ENCODE measurements at places on chromosomes 12 and 14. TPM values are rescaled to one million over a fixed set of nuclear protein-coding genes. Genes with fewer than 3 reads are reported as not detected.
A peak's percentile ranks its signal among the peaks of the same experiment; 100 is the strongest.

Gene KRT80
- not detected for total RNA-seq

Gene IFI27
- total RNA-seq: 1.7 TPM

Gene PPP1R1A
- not detected for total RNA-seq

Gene SIX1
- total RNA-seq: not detected

DNA sequence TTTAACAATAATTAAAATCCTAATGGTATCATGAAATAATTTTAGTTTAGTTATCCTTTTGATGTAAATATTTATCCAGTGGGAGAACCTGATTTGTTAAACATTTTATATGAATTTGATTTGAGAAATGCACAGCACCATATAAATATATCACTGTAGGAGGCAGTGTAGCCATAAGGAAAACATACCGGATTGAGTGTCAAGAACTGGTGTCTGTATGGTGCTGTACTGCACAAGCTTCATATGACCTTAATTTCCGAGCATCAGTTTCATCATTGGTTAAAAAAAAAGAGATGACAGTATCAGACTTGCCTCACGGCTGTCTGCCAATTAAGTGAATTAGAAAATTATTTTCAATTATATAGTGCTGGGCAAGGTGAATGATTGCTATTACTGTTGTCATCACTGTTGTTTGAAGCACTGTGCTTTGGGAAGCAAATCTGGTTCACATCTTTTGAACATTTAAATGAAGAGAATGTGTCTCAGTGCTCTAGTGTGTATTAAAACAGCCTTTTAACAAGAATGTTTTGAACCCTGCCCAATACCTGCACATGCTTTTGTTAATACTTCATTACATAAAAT lies 72.1 kb downstream of the TMTC2 start:
- H3K27ac ChIP-seq: no peak overlapping the region
- H3K4me3 ChIP-seq: no peak overlapping the region
- no peaks in the 10 kb centered on the region for H3K27me3 ChIP-seq
- H3K4me1 ChIP-seq: no peaks in the 10 kb centered on the region

DNA sequence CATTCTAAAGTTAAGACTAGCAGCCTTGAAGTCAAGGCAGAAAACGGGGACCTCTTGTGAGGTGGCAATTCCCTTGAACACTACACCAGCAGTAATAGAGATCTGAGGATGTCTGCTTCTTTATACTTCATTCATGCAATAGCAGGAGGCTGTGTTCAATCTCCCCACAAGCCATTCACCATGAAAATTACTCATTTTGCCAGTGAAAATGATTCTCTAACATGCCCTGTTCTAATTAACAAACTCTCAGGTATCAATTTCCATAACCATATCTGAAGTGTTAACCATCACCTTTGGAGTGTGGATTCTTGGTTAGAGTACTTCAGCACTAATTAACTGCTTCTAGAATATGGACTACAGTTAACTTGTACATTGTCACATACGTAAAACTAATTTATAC lies 3.4 kb upstream of the GLIPR1 start:
- no peak overlapping the region for H3K27ac ChIP-seq
- peaks cover 50% of the 10 kb centered on the region for H3K4me1 ChIP-seq
- H3K36me3 ChIP-seq: peaks cover 5% of the 10 kb centered on the region
- no peak for DNase-seq
- peaks cover 5% of the 10 kb centered on the region for H3K27me3 ChIP-seq

DNA sequence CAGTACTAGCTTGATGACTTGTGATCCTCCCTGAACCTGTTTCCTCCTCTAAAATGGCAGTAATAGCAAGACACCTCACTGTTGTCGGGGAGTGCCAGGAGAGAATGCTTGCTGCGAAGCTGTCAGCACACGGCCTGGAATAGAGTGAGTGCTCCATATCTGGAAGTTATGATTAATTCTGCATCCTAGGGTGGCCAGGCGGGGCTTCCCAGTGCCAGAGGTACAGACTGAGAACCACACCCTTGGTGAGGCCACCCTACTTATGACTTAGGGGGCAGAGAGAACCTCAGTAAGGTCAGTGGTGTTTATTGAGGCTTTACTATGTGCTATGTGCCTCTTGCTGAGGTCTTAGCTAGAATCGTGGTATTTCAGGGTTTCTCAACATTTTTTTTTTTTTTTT lies 20.1 kb downstream of the MORN3 start:
- no peaks in the 10 kb centered on the region for H3K36me3 ChIP-seq
- H3K4me1 ChIP-seq: peaks cover 18% of the 10 kb centered on the region
- peak overlapping the region; percentile 88 for H3K27ac ChIP-seq
- no peak for DNase-seq
- peak overlapping the region; percentile 61 for H3K4me3 ChIP-seq

DNA sequence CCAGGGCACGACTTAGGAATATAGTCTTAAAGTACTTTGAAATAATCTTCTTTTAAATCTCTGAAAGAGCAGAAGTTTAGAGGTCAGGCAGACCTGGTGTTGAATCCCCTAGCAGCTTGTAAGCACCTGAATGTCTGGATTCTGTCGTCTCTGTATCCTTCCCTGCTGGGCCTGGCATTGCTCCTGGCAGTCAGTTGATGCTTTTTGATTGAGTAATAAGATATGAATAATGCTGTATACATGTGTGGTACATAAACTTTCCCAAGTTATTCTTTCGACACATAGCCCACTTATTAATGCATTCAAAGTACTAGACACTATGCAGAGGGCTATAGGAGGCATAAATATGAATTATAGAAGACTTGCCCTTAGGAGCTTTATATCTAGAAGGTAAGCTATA lies 31.4 kb downstream of the EVL start:
- no peaks in the 10 kb centered on the region for H3K27me3 ChIP-seq
- peak overlapping the region; percentile 86 for H3K27ac ChIP-seq
- peaks cover 16% of the 10 kb centered on the region for H3K36me3 ChIP-seq
- no peak for DNase-seq
- H3K4me3 ChIP-seq: no peak overlapping the region

- no peaks in the 10 kb centered on the region for H3K27me3 ChIP-seq
- H3K27ac ChIP-seq: no peak overlapping the region
- no peak overlapping the region for H3K4me3 ChIP-seq
- H3K36me3 ChIP-seq: peaks cover 10% of the 10 kb centered on the region
- peaks cover 9% of the 10 kb centered on the region for H3K4me1 ChIP-seq
- DNase-seq: peak; percentile 44
These were observed 276.9 kb downstream of the ALG10 start for GRCh38 chr12:34298971-34299801.

DNA sequence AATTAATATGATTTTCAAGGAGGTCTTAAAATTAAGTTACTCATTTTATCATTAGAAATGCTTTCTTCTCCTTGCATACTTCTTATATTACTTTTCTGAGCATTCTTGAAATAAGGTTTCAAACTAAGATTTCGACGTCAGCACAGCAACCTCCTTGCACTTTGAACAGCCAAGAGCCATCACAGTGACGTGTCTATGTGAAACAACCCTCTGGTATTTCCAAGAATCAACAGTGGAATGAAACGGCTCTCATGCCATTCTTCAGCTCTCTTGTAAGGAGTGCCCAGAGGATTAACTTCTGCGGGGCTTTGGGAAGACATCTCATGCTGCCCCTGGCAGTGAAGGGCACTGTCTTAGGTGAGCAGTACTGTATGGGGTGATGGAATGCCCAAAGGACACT lies 109.2 kb downstream of the EFCAB11 start:
- no peaks in the 10 kb centered on the region for H3K4me1 ChIP-seq
- H3K27me3 ChIP-seq: peaks cover 12% of the 10 kb centered on the region
- H3K4me3 ChIP-seq: no peak overlapping the region
- no peaks in the 10 kb centered on the region for H3K36me3 ChIP-seq
- H3K27ac ChIP-seq: no peak overlapping the region

Gene HCAR2
- total RNA-seq: 0.64 TPM

DNA sequence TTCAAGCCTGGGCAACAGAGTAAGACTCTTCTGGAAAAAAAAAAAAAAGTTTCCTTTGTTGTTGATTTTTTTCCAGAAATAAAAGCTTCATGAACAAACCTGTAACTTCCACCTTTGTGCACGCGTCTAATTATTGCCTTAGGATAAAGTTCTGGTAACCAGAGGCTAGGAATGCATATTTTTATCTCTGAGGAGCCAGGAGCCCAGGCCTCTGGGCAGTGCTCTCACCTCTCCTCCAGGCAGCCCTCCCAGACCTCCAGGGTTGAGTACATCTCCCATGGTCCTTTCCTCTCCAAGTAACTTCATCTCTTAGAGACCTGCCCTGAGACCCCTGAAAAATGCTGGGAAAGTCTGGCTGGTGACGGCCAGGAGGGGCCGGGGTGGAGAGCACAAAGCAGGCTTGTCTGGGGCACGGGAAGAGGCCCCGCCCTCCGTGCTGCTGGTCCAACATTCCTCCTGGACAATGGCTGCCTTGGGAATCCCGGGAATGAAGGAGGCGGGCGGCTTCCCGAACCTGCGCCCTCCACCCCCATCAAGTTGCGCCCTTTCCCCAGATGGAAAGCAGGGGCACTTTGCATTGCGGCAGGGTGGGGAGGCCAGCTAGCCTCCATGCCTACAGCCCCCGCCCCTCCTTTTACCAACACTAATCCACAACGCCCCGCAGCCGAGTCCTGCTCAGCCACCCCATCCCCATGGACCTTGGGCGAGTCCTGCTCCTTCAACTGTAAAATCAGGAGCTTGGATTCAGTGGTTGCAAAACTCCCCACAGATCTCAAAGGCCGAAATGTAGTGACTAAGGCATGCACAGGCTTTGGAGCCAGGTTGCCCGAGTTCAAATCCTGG lies 7.3 kb upstream of the FIGNL2 start:
- peaks cover 16% of the 10 kb centered on the region for H3K27me3 ChIP-seq
- no peak overlapping the region for H3K4me3 ChIP-seq
- no peak for DNase-seq

Gene C12orf54
- total RNA-seq: not detected

Gene FAM90A1
- 0.36 TPM for total RNA-seq

Gene GYS2
- total RNA-seq: not detected

DNA sequence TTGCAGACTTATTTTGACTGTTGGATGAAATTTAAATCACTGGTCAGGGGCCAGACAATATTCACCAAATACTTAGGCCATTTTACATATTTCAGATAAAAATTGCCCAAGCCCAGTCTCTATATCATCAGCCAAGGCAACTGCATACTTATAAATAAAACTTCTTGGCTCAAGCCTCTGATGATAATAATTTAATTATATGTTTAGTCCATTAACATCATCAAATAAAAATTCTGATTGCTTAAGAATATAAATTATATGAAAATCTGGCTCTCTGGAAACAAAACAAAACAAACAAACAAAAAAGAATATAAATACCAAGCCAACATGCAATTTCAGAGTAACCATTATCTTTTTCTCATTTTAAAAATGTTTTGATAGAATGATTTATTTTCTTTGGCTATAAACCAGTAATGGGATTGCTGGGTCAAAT lies 165.2 kb downstream of the BTG1 start:
- H3K36me3 ChIP-seq: peaks cover 8% of the 10 kb centered on the region
- no peak overlapping the region for H3K27ac ChIP-seq

- DNase-seq: no peak
- no peak overlapping the region for H3K27ac ChIP-seq
- no peaks in the 10 kb centered on the region for H3K4me1 ChIP-seq
- H3K4me3 ChIP-seq: no peak overlapping the region
These were observed 244.3 kb upstream of the NOVA1 start for GRCh38 chr14:26841920-26842741.

Gene ABHD4
- total RNA-seq: 8.4 TPM

DNA sequence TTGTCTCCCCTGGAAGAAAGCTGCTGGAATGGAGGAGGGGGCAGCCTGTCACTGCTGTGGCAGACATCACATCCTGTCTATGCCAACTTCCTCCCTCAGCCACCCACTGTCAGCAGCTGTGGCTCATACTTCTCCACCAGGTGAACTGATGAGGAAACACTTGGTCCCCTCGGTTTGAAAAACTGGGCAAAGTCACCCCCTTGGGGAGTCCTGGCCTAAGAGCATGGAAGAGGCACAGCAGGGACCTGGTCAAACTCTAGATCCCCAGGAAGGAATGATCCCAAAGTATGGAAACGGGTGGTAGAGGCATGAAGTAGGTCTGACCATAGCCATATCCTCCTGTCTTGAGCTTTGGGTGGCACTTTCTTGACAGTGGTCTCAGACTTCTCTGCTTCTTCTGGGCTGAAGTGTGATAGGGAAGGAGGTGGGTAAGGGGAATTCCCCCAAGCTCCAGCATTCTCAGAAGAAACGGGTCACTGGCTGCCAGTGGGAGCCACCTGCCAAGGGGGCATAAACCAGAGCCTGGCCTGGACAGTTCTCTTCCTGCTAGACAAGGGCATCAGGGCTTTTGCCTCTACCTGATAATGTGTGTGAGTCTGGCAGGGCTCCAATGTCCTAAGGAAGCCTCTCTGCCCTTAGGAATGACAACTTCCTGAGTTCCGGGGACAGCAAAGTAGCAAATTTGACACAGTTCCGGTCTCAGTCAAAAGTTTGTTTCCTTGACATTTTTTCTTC lies 36.0 kb downstream of the FMNL3 start:
- peak overlapping the region; percentile 89 for H3K27ac ChIP-seq
- peaks cover 2% of the 10 kb centered on the region for H3K36me3 ChIP-seq
- H3K27me3 ChIP-seq: no peaks in the 10 kb centered on the region
- H3K4me1 ChIP-seq: peaks cover 89% of the 10 kb centered on the region
- peak; percentile 70 for DNase-seq

DNA sequence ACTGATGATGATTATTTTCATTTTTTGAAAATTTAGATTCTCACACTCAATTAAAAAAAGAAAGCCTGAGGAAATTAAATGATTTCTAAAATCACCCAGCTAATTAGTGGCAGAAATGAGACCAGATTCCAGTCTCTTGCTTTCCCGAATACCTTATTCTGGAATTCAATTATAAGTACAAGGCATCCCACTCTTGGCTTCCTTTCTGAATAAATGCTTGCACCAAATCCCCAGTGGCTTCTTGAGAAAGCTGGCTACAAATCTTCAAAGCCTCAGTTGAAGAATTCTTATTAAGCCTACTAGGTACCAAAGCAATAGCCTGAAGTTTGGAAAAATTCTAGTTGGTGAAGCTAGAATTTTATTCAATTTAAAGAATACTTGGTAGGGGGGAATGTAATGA lies 476.6 kb downstream of the DIO2 start:
- DNase-seq: no peak
- H3K4me1 ChIP-seq: peaks cover 3% of the 10 kb centered on the region
- no peak overlapping the region for H3K27ac ChIP-seq
- no peaks in the 10 kb centered on the region for H3K27me3 ChIP-seq
- H3K4me3 ChIP-seq: no peak overlapping the region
- H3K36me3 ChIP-seq: peaks cover 7% of the 10 kb centered on the region

Gene STAC3
- total RNA-seq: 6.1 TPM

Gene CFAP73
- 0.28 TPM for total RNA-seq

DNA sequence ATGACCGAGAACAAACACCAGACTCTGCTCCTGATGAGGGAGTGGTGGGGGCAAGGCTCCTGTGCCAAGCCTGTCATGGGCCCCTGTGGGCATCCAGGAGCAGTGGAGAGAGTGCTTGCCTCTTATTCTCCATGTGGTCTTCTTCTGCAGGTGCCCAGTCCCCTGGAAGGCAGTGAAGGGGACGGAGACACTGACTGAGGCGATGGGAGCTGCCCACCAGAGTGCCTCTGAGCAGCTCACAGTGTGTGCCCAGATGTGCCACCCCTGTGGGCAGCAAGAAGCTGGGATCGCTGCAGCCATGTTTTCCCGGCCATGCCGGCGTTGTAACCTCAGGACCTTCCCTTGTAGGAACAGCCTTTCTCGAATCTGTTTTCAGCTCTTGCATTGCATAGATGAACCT lies 6.4 kb upstream of the EP400 start:
- H3K4me3 ChIP-seq: no peak overlapping the region
- no peak for DNase-seq
- H3K27ac ChIP-seq: no peak overlapping the region

Measured in natural killer cell treated with Interleukin-12 subunit alpha and Interleukin-12 subunit beta and Interleukin-15 and Interleukin-18, amount 100 ng/mL, for 72 hours (primary cell).